ENCODE measurements at places on chromosomes 2 and 18. TPM values are rescaled to one million over a fixed set of nuclear protein-coding genes. Genes with fewer than 3 reads are reported as not detected.

DNA sequence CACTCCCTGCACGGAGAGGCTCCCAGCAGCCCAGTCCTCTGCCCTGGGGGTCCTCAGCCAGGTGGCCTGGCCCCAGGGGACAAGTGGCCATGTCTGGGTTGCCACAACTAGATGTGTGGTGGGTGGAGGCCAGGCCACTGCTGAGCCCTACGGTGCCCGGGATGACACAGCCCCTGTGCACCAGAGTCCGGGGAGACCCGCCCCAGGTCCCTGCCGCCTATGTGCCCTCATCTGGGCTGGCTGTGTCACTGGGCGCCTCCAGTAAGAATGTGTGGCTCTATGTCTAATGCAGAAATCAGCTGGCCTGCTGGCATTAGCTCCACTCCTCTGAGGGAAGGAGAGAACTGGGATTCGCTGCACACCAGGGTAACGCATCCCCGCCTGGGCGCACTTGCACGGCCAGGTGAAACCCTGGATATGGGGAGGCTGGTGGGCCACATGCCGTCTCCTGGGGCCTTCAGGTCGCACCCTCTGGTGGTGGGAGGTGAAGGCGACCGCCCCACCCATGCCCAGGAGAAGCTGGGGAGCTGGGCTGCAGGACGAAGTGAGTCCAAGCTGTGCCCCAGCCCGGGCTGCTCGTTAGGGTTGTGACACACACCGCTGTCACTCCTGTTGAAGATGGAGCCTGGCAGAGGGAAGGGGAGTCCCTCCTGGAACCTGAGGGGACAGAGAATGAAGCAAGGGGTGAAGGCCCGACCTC lies 136.1 kb downstream of the PTGR3 start:
- DNase-seq = no peak
- no peak overlapping the region for H3K27ac ChIP-seq
- no peak overlapping the region for H3K4me3 ChIP-seq

DNA sequence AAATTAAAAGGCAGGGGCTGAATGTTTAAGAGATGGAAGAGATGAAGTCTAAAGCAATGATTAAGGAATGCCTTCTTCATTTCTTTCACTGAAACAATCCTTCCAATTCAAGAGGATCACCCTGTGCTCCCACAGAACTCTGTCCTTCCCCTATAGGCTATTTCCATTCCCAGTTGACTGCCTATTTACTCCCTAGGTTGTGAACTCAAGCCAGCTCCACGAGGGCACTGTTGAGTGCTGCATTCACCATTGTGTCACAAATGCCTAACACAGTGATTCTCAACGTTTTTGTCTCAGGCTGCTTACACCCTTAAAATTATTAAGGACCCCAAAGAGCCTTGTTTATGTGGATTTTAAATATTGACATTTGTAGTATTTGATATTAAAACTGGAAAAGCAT lies 112.4 kb downstream of the AOX1 start:
- H3K27me3 ChIP-seq = no peaks in the 10 kb centered on the region
- H3K27ac ChIP-seq = no peak overlapping the region
- no peak for DNase-seq
- peaks cover 5% of the 10 kb centered on the region for H3K4me1 ChIP-seq

GRCh38 chr2:18167871-18168270 lies 289.4 kb downstream of the KCNS3 start:
- H3K4me3 ChIP-seq = peak overlapping the region; percentile 43
- no peak overlapping the region for H3K27ac ChIP-seq
- H3K4me1 ChIP-seq = no peaks in the 10 kb centered on the region
- no peak for DNase-seq

TIMM21 gene
- total RNA-seq = 15.6 TPM

SCTR gene
- total RNA-seq = not detected

APOB gene
- under 0.01 TPM for total RNA-seq

SERPINB12 gene
- not detected for total RNA-seq

WDFY1 gene
- 74.6 TPM for total RNA-seq
